ENCODE measurements at places on chromosomes 5 and 9.

- DNase-seq = no peak
Measured at GRCh38 chr5:39140558-39141168, 66.5 kb upstream of the RICTOR start.

DNA sequence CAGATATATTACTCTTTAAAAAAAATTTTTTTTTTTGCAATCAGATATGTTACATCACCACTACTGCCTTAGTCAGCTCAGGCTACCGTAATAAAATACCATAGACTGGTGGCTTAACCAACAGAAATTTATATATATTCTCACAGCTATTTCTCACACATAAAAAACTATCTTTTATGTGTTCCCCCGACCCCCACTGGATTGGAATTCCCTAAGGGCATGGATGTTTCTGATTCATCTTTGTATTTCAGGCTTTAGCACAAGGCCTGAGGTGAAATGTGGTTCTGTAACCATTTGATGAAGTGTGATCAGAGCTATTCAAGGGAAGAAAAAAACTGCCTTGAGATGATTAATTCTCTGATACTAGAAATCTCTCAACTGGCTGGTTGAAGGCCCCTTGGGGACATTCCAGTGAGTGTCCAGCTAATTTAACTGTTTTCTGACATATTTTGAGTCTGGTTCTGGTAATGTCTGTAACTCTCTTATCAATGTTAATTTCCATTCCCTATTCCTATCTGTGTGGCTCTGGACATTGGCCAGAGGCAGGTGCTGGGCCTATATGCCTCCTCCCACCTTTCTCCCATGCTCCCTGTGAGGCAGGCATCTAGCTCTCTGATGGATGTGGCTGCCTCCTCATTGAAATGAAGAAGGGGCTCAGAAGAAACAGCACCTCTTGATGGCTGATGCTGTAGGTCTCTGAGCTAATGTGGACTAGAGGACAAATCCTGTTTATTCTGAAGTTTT, 2.5 kb downstream of the CD14 start:
- no peak for DNase-seq

- DNase-seq = no peak
Measured at GRCh38 chr5:94361161-94361560, 257.2 kb downstream of the KIAA0825 start.

GRCh38 chr5:57650360-57651069, 167.9 kb upstream of the ACTBL2 start:
- DNase-seq = no peak

DNA sequence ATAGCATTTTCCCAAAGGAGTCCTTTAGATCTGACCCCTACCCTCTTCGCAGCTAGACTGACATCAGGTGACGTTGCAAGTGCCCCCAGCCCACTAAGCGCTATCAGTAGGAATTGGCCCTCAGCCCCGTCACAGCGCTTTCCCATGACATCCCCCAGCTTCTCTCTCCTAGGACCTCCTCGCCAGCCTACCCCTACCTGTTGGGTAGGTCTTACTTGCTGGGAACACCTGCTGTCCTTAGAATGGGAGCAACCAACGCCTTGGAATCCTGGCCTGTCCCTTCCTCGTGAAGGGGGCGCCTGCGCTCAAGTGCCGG, 584 bp upstream of the PIP5K1B start:
- no peak for DNase-seq

GRCh38 chr5:139692679-139693308, 44.6 kb downstream of the CXXC5 start:
- DNase-seq = no peak

GRCh38 chr5:80707645-80708044, 52.9 kb upstream of the DHFR start:
- DNase-seq = no peak

DNA sequence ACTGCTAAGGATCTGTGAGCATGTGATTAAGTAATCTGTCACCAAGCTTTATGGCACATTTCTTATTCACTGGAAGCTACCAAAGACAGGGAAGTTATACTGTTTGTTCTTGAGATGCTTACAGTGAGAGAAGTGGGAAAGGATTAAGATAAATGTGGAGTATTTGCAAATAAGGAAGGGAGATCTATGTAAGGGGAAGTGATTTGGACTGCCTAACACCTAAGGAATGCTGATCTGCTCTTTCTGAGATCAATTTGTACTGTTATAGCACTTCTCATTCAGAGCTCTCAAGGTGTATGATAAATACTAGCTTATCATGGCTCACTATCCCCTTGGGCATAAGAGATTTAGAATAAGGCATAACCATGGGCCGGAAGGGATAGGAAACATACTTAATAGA, 80.0 kb upstream of the NTRK2 start:
- no peak for DNase-seq

DNA sequence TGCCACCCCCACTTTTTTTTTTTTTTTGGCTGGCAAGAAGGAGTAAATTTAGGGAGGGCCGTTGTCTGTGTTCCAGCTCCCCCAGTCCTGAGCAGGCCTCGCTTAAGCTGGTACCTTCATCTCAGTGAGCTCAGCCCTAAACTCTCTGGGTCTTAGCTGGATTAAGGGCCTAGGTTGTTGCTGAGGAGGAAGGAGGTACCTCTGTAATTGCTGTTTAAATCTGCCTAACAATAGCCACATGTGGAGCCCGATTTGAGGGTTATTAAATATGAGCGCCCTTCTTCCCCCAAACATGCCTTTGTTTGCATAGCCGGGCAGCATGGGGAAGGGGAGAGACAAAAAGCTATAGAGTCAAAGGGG, 179.0 kb upstream of the PITX1 start:
- DNase-seq = no peak

GRCh38 chr9:87425202-87425601, 72.5 kb upstream of the DAPK1 start:
- DNase-seq = no peak

DNA sequence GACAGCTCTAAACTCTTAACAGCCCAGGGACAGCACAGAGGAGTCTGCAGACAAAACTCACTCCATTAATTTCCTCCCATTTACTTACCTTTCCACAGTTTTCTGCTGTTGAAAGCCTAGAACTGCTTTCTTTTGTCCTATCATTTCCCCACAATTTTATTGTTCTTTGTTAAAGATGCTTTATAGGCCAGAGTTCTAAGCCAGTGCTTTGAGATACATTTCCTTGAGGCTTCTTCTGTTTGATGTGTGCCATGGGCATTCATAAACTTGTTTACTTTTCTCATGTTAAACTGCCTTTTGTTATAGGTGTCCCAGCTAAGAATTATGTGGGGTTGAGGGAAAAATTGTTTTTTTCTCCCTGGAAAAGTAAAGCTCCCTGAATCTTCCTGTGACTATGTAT, 25.9 kb upstream of the SUB1 start:
- DNase-seq = no peak

DNA sequence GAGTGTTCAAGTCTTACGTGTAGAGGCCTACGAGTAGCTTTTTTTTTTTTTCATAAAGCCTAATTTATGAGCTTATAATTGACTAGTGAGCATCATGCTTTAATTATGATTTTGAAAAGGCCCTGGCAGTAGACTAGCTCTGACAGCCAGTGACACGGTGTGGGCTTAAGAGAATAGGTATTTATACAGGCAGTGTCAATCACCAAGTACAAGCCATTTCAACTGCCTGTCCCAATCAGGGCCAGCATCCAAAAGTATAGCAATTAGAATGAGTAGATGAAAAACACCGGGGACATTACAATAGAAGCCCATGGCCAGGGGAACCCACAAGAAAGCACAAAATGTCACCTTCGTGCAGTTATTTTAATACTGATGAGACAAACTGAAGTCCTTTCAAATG, 552.8 kb downstream of the CAAP1 start:
- DNase-seq = no peak

- DNase-seq = no peak
Measured at GRCh38 chr5:10338686-10339057, 14.8 kb upstream of the MARCHF6 start.

GRCh38 chr9:98364086-98364485, 108.6 kb upstream of the TBC1D2 start:
- DNase-seq = no peak

- no peak for DNase-seq
Measured at GRCh38 chr5:142981886-142982820, 212.0 kb downstream of the ARHGAP26 start.

GRCh38 chr5:33180900-33181299, 259.9 kb upstream of the TARS1 start:
- DNase-seq = no peak

DNA sequence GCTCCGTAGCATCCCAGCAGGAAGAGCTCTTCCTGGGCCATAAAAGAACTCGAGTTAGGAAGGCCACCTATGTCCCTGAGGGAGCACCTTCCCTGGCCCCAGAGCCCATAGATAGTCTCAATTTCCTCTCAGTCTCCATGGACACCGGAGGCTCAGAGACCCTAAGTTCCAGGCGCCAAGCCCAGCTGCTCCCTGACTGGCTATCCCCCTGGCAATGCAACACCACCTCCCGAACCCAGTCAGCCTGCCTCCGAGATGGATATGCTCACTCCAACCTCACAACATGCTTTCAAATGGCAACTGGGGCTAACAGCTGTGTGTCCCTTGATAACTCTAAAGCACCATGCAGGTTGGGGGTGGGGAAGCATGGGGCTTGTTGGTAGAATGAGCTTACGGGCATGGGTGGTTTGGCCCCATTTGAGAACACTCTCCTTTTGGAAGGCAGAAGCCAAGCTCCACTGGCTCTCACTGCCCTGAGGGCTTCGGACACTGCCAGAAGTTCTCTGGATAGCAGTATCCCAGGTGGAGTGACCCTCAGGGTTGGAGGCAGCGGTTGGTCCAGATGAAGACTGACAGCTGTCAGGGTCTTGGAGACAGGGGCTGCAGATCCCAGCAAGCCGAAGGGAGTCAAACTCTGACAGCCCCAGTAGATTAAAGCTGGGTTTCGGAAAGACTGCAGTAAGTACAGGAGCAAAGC, 165.3 kb downstream of the PAX5 start:
- DNase-seq = no peak

DNA sequence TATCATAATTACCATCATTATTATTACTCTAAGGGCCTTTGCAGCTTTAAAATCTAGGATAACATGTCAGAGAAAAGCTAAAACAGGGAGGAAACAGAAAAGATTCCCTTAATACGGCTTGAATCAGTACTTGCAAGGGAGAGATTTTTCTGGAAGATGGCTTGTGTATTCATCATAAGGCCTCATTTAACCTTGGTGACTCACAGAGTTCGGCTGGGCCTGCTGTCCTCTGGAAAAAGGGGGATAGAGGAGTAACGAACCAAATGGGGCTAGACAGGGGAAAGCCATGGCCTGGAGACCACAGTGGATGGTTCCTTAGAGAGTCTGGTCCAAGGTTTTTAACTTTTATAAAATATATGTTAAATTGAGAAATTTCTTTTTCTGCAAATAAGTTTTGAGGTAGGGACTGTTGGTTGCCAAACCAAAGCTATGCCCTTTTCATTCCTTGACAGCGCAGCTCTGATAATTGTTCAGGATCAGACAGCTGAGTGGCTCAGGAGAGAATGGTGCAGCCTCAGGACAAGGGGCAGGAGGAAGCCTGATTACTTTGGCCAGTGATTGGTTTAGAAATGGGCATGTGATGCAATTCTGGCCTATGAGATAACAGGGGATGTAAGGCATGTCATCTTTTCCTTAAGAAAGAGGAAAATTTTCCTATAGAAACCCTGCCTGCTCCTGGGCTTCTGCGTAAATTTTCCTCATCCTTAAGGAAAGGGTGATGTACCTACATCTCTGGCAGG, 25.6 kb upstream of the GSN start:
- DNase-seq = no peak

GRCh38 chr5:102718819-102719218, 36.3 kb upstream of the PAM start:
- DNase-seq = no peak

DNA sequence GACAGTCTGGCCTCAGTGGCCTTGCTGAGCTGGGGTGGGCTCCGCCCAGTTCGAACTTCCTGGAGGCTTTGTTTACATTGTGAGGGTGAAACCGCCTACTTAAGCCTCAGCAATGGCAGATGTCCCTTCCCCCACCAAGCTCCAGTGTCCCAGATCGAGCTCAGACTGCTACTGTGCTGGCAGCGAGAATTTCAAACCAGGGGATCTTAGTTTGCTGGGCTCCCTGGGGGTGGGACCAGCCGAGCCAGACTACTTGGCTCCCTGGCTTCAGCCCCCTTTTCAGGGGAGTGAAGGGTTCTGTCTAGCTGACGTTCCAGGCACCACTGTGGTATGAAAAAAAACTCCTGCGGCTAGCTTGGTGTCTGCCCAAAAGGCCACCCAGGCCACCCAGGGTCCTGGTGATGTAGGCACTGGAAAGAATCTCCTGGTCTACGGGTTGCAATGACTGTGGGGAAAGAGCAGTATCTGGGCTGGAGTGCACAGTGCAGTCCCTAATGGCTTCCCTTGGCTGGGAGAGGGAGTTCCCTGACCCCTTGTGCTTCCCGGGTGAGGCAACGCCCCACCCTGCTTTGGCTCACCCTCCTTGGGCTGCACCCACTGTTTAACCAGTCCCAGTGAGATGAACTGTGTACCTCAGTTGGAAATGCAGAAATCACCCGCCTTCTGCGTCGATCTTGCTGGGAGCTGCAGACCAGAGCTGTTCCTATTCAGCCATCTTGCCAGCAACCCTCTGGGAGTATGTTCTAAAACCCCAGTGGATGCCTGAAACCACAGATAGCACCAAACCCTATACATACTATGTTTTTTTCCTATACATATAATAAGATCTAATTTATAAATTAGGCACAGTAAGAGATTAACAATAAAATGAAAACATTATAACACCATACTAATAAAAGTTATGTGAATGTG, 95.5 kb downstream of the TMEM161B start:
- no peak for DNase-seq

GRCh38 chr9:78031444-78031892, at the start of gene GNAQ:
Gene GNAQ, minus strand, starts transcription at chr9:78031811. Its CDS starts 576 bp downstream, at chr9:78031235.
- no peak for DNase-seq

GRCh38 chr9:117796681-117797080, 92.5 kb downstream of the TLR4 start:
- DNase-seq = no peak

All from activated CD4-positive, CD25-positive, alpha-beta regulatory T cell (primary cell).